Activated T-helper 2 cell treated with anti-CD3 and anti-CD28 coated beads, Interferon-gamma antibody, Interleukin-2, Interleukin-4, amounts not matched to agents 10 μg/mL and 5 μg/mL and 100 μg/mL, durations not matched to agents 14 hours and 24 hours and 36 hours (primary cell): ENCODE measurements at places on chromosomes 1 and 21.
A peak's percentile ranks its signal among the peaks of the same experiment; 100 is the strongest.

DNA sequence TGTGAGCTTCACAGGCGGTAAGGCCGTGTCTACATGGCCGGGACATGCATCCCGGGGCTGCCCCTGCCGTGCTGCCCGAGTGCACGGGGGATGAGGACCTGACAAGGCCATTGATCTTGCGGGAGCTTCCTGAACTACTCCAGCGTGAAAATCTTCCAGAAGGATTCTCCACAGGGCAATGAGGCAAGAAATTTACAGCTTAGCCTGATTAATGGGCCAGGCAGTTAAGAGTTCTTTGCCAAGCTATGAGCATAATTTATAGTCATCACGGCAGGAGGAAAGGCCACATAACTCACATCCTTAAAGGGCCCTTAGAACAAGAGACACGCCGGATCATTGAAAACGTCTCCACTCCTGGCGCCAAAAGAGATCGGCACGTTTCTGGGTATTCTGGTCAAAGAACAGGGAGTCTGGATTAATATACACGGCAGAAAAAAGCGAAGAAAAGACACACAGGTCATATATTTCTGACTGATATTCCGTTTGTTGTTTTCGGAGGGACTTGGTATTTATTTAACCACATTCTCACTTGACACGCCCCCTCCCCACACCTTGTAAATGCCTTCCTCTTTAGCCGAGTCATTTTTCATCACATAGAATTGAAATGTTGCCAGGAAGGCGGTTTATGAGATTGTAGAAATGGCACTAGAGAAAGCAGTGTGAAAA is 180.5 kb downstream of the DYRK1A start:
- DNase-seq = no peak

- peak; percentile 16 for DNase-seq
These were observed 41.7 kb upstream of the ZNF326 start for GRCh38 chr1:89953131-89953626.

DNA sequence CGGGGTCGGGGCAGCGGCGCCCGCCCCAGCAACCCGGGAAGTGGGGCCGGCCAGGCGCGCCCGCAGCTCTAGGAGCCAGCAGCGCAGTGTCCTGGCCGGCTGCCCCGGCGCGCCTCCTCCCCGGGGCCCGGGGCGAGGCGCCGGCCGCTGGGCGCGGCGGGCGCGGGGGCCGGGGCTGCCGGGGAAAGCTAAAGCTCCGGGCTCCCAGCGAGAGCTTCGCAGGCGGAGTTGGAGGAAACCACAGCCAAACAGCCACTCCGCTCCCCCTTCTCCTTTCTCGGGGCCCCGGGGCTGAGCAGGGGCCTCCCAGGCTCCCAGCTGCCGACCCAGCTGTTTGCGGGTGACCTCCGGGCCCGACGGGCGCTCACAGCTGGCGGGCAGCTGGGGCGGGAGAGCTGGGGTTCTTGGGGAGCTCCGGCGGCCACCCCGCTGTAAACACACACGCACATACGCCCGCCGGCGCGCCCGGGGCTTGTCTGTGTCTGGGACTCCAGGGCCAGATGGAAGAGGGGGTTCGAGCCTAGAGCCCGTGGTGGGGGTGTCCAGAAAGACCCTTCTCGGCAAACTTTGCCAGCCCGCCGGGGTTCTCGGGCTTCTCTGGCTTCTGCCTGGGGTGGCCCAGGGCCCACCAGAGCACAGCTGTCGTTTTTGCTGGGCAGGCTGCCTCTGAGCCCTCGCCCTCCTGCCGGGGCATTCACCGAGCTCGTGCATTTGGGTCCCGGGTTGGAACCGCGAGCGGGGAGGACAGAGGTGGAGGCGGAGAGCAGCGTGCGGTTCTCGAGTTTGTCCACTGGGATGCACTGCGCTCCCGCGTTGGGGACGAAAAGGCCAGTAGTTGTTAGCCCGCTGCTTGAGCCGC is 1.5 kb downstream of the AJAP1 start:
- no peak for DNase-seq

GRCh38 chr1:222521299-222522104 is 26.4 kb downstream of the HHIPL2 start:
- no peak for DNase-seq

DNA sequence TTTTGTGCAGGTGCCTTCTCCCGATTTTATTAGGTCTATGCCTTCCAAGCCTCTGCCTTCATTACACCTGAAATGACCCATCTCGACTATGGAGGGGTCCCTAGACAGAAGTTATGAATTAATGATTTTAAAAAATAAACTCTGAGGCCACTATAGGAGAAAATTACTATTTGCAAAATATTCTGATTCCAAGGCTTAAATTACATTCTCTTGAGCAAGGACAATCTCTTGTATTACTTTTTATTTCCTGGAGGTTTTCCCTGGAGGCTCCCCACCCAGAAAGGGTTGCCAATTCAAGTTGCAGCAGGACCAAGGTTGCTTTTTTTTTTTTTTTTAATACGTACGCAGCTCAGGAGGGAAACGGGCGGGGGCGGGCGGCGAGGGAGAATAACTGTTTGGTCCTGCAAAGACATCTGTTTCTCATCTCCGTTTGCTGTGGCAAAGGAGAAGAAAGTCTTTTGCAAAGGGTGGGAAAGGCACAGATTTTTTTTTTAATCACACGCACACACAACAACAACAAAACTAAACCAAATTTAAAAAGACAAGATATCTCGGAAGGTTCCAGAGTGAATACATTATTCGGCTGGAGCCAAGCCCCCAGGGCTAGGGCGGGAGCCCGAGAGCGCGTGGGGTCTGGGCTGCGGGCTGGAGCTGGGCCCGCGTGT is 618 bp upstream of the SERTAD4 start:
- DNase-seq = no peak

DNA sequence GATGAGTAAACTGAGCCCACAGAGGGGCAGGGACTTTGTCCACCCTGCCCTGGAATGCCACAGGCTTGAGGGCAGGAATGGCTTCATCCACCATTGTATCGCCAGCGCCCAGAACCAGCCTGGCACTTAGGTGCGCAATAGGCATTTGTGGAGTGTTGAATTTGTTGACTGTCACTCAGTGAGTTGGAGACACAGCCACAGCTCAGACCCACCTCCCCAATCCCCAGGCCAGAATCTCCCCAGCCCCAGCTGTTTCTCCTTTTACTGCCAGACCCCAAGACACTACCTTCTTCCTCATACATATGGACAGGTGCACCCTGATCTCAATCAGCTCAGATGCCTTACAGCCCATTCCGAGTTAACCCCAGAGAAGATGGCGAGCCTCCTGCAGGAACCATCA is 674.5 kb downstream of the MATN1 start:
- DNase-seq = no peak

DNA sequence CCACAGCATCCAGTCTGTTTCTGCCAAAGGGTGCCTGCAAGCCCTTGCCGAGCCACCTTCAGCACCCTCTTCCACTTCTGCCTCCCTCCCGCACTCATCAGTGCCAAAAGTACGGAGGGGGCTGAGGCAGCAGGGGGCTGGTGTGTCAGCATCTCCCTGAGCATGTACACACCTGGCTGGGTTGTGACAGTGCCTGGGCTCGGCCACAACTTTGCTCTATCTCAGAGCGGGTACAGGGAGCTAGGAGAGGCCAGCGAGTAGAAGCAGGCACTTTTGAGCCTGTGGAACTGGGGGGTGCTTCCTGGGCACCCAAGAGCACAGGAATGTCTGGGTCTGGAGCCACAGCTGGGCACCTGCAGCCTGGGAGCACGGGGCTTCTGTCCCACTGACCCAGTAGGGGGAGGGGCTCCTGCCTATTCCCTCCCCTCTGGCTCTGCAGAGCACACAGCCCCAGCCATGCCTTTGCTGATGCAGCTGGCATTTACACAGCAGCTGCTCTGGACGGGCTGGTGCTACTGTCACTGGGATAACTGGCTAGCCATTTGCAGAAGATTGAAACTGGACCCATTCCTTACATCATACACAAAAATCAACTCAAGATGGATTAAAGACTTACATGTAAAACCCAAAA is 319.8 kb upstream of the RRP15 start:
- no peak for DNase-seq

DNA sequence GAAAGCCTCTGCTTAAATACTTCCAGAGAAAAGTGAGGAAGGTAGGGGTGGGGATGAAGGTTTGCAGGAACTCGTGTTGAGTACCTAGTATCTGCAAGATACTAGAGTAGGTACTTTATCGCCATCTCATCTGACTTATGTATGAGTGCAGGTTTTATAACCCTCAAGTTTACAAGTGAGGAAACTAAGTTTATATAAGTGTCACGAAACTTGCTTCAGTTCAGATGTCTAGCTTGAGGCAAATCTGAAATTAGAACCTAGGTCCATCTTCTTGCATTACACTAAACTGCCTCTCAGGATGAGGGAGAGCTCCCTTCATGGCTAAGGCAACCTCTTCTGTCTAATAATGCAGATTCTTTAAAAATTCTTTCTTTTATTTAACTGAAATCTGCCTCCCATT is 43.5 kb downstream of the NFIA start:
- no peak for DNase-seq

- DNase-seq = no peak
These were observed 77.3 kb upstream of the ARID1A start for GRCh38 chr1:26618561-26618960.

GRCh38 chr1:72606216-72606810 is 324.0 kb upstream of the NEGR1 start:
- no peak for DNase-seq
